CD4-positive, alpha-beta T cell treated with Interleukin-15 for 4 hours (primary cell): ENCODE measurements at places on chromosomes 16 and 17.
A peak's percentile ranks its signal among the peaks of the same experiment; 100 is the strongest.

GRCh38 chr17:75622076-75622475, 11.2 kb upstream of the SMIM5 start:
- no peak for DNase-seq

GRCh38 chr16:14548933-14549788, 80.9 kb downstream of the PARN start:
- DNase-seq = no peak

DNA sequence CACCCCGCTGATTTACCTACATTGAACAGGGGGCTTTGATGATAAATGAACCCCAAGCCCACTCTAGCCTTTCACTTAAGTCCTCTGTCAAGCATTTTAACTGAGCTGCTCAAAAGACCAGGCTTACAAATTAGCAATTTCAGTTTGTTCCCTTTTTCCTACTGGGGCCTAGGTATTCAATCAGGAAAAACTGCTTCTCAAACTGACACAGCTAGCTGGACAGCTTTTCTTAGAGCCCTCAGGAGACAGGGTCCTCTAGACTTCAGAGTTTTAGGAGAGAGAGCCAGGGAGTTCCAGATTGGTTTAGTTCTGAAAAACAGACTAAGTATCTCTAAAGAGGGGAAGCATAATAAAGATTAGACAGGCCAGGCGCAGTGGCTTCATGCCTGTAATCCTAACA, 6.2 kb upstream of the HEXIM2 start:
- no peak for DNase-seq

DNA sequence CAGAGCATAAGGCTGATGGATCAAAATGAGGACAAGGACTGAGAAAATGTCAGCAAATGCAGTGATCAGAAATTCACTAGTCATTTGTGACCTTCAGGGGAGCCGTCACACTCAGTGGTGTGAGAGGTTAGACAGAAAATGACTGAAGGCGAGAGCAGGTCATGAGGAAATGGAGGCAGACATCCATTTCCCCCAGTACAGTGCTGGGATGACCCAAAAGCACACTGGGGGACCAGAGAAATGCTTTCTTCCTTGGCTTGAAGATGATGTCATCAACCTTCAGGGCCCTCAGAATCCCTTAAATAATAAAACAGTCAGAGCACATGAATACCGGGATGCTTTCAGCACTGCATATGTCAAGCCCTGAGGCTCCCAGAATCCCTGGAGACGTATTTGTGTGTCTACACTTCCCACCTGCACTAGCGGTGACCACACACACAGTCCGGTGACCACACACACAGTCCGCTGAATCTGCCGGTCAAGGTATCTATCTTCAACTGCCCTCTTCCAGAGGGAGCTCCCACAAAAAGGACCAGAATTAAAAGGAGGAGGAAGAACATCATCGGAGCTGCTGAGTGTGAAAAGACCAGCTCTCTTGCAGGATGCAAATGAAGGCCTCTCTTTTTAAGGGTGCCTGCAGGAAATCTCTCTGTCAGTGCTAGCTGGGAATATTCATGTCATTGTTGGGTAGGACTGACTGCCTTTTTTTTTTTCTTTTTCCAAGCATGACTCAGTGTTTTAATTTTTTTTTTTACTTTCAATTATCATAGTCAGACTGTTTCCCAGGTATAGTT, 8.2 kb downstream of the UBE2O start:
- DNase-seq = no peak

DNA sequence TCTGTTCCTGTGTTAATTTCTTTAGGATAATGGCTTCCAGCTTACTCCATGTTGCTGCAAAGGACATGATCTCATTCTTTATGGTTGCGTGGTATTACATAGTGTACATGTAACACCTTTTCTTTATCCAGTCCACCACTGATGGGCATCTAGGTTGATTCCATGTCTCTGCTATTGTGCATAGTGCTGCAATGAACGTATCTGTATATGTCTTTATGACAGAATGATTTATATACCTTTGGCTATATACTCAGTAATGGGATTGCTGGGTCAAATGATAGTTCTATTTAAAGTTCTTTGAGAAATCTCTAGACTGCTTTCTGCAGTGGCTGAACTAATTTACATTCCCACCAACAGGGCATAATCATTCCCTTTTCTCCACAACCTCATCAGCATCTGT, 39.8 kb downstream of the ABCA10 start:
- no peak for DNase-seq

GRCh38 chr17:44559634-44560554, 2.6 kb downstream of the FZD2 start:
- no peak for DNase-seq

DNA sequence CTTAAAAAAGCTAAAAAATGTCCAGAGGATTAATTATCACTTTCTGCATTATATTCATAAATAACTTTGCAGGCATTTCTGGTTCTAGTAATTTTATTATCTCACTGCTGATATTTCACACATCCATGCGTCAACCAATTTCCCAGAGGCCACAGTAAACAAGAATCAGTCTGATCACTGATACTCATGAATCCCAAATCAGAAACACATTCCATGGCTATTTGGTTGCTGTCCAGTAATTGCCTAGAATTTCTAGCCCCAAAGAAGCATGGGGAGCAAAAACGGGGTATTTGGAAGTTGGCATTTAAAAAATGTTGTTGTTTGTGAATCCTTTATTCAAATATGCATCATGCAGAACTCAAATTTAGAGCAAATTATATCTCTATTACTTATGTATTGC, 244.8 kb downstream of the CDH8 start:
- no peak for DNase-seq

DNA sequence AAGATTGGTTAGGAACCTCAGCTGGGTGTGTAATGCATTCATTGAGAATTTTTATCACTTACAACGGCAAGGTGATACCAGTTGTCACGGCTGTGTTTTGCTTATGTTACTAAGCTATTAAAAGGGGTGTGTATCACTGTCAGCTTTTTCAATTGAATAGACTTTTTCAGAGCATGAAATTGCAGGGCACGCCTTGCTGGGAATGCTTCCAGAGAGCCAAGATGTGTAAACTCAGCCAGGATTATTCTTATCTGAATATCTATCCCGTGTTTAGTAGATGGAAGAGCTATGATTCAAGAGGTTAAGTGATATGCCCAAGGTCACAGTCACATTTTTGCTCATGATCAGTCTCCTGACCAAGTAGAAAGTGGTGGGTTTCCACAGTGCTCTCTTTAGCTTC, 6.6 kb upstream of the TEKT3 start:
- no peak for DNase-seq

- DNase-seq = no peak
Observed at GRCh38 chr17:33142705-33143299, 150.3 kb downstream of the ASIC2 start.

- no peak for DNase-seq
Observed at GRCh38 chr16:30004811-30005242, 6.0 kb downstream of the DOC2A start.

- DNase-seq = no peak
Observed at GRCh38 chr17:40550608-40551007, 14.7 kb downstream of the CCR7 start.

DNA sequence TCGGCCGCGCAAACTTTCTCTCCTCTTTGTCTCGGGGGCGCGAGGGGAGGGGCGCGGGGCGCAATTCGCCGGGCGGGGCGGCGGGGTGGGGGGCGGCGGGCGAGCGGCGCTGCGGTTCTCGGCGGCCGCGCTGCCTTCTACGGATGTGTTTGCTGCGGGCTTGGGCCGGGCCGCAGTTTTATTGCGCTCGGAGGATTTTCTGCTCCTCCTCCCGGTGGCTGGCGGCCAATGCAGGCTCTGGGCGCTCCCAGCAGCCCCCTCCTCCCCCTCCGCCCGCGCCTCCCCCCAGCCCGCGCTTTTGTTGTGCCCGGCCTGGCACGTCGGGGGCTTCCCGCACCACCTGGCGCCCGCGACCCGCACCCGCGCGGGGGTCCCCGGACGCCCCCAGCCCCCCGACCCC, at the start of gene TIMP2:
Gene TIMP2, minus strand, starts transcription at position 154 of the 400 bp plus-strand sequence. CDS start 299 bp downstream, outside the sequence.
- DNase-seq = peak; percentile 57

DNA sequence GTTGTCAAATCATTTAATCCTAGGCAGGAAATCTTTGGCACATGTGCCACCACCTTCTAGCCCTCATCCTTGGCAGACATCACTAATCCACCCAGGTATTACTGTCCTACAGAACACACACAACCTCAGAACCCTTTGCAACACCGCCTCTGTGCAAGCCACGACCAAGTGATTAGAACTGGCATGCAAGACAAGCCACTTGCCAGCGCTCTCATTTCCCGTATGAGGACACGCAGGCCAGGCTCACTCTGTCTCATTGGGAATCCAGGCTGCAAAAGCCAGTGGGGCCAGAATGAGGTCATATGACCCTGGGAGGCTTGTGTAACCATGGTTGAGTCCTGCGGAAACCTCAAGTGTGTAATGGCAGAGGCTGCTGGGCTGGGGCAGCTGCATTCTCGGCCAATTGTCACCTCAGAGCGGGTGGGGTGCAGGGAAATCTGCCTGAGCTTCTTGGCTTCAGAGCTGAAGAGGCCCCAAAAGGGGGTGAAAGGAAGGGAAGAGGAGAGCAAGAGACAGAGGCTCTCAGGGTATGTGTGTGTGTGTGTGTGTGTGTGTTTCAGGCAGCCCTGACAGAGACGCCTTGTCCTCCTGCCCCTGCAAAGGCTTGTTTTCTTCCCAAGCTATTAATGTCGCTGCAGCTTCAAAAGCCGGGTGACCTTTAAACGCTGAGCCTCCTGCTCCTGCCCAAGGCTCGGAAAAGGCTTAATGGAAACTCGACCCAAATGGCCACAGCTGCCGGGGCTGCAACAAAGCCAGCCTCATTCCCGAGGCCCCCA, 43.2 kb upstream of the MRPS23 start:
- peak; percentile 7 for DNase-seq

DNA sequence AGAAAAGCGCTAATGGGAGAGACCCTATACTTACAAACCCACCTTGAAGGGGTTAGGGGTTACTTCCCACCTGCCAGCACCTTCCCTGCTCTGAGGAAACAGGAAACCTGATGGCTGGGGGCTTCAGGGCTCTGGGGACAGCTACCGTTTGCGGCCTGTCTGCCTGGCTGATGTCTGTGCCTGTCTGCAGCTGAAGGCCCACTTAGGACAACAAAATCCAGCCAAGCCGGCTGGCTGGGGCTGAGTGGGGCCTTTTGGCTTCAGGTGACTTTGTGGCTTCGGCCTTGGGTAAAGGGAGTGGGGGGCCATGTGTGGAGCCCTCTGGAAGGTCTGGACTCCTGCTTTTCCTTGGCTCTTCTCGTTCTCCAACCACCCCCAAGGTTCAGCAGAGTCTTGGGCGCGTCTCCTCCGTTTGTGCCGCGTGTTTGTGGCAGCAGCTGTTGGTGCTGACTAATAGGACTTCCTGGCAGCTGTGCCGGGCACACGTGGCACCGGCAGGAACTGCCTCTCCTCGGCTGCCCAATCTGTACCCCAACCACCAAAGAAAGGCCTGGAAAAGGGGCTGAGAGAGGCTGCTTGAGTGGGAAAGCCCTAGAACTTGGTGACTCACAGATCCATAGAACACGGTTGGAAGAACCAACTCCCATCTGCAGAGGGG, 186.7 kb downstream of the MSI2 start:
- DNase-seq = peak; percentile 43

GRCh38 chr16:25006504-25007056, 8.6 kb downstream of the ARHGAP17 start:
- DNase-seq = no peak

- no peak for DNase-seq
Observed at GRCh38 chr17:38797828-38798227, 1.5 kb downstream of the PIP4K2B start.

DNA sequence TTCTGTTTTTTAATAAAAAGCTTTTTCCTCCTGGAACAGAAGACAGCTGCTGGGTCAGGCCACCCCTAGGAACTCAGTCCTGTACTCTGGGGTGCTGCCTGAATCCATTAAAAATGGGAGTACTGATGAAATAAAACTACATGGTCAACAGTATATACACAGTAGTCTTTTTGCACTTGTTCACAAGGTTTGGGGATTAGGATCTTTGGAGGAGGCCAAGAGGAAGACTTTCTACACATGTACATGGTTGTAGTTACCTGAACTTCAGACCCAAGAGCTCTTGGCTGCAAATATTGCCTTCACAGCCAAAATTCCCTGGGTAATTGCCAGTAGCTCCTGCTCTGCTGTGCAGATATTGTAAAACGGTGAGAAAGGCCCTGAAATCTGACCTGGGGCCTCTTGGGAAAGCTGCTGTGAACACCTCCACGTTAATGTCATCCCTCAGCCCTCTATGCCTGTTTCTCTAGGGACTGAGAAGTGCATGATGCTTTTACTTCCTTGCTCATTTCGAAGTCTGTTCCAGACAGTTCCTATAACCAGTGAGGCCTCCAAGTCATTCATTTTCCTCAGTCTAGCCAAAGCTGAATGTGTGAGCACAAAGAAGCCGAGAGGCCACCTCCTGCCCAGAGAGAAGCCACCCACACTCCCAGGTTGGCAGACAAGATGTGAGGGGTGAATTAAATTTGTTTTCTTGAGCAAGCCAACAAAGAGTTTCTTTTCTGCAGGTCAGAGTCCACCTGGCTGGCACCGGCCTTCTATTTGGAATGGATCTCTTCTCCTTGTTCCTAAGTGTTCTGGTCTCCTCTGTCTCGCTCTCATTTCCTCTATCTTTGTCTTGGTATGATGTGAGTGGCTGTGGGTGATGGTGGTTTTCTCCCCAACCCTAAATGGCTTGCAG, 15.9 kb downstream of the ANKRD40 start:
- no peak for DNase-seq

GRCh38 chr16:22685459-22685830, 128.5 kb upstream of the HS3ST2 start:
- no peak for DNase-seq

- no peak for DNase-seq
Observed at GRCh38 chr17:47611372-47612350, 38.1 kb upstream of the KPNB1 start.

DNA sequence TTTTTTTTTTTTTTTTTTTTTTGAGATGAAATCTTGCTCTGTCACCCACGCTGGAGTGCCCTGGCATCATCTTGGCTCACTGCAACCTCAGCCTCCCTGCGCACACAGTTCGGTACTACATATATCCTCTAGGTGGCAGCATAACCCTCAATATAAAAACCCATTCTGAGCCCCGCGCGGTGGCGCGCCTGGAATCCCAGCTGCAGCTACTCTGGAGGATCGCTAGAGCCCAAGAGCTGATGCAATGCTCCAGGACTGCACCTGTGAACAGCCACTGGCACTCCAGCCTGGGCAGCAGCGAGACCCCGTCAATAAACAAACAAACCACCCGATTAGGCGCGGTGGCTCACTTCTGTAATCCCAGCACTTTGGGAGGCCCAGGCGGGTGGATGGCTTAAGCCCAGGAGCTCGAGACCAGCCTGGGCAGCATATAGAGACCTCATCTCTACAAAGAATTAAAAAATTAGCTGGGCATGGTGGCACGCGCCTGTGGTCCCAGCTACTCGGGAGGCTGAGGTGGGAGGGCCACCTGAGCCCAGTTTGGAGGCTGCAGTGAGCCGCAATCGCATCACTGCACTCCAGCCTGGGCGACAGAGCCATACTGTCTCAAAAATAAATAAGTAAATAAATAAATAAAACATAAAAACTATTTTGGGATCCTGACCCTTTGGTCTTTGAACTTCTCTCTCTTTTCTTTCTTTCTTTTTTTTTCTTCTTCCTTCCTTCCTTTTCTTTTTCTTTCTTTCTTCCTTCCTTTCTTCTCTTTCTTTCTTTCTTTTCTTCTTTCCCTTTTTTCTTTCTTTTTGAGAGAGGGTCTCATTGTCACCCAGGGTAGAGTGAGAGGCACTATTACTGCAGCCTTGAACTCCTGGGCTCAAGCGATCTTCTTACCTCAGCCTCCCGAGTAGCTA, 15.4 kb upstream of the AKAP10 start:
- DNase-seq = peak; percentile 78
